Peyer's patch (tissue), 4 donors: ENCODE measurements at places on chromosomes 12 and 14. TPM values are rescaled to one million over a fixed set of nuclear protein-coding genes. Genes with fewer than 3 reads are reported as not detected.

KCNK10 gene
- 5.3 TPM for total RNA-seq

GRCh38 chr12:92149563-92149962, 3.9 kb upstream of the BTG1 start:
- no peaks in the 10 kb centered on the region for H3K27me3 ChIP-seq
- H3K36me3 ChIP-seq, result no peaks in the 10 kb centered on the region
- peak; percentile 63 for DNase-seq
- peak overlapping the region; percentile 99 for H3K27ac ChIP-seq
- no peaks in the 10 kb centered on the region for H3K4me1 ChIP-seq

GRCh38 chr12:10012630-10013330, 2.4 kb downstream of the CLEC12B start:
- H3K36me3 ChIP-seq, result no peaks in the 10 kb centered on the region
- no peak overlapping the region for H3K4me3 ChIP-seq
- no peaks in the 10 kb centered on the region for H3K4me1 ChIP-seq
- H3K27me3 ChIP-seq, result no peaks in the 10 kb centered on the region
- no peak for DNase-seq
- no peak overlapping the region for H3K27ac ChIP-seq

CIDEB gene
- 94.7 TPM for total RNA-seq
